ENCODE measurements at places on chromosomes 6 and 20.

- DNase-seq = no peak
These were observed 132.4 kb upstream of the ARMC2 start for GRCh38 chr6:108715832-108716231.

GRCh38 chr20:43900121-43900466 is 14.6 kb upstream of the TOX2 start:
- no peak for DNase-seq

DNA sequence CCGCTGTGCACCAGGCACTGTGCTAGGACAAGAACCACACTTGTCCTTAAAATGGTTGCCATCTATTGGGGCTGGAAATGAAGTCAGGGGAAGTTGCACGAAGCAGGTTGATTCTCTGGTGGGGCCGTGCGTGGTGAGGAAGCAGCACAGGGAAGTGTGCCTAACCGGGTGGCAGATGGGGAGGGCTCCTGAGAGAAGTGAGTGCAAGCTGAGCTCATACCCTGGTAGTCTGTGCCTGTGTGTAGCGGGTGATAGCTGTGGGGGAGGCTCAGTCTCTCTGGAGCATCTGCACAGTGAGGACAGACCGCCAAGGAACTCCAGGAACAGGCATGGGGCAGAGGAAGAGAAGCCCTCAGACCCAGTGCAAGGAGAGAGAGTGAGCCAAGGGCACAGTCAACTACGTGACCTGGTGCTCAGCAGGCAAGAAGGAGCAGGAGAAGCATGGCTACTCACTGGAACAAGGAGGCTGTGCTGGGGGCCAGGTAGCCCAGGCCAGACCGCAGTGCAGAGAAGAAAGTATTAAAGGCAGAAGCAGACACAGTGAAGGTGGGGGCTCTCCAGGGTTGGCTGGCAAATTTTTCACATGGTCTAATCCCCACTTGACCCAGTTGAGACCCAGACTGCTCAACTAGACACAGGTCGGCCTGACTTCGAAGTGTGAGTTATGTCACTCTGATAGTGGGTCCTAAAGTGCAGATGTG is 155.0 kb downstream of the CDH26 start:
- DNase-seq = no peak

GRCh38 chr6:36949636-36950035 is 4.9 kb upstream of the PI16 start:
- DNase-seq = no peak

- no peak for DNase-seq
These were observed 226.2 kb upstream of the MAN1A1 start for GRCh38 chr6:119575721-119576120.

DNA sequence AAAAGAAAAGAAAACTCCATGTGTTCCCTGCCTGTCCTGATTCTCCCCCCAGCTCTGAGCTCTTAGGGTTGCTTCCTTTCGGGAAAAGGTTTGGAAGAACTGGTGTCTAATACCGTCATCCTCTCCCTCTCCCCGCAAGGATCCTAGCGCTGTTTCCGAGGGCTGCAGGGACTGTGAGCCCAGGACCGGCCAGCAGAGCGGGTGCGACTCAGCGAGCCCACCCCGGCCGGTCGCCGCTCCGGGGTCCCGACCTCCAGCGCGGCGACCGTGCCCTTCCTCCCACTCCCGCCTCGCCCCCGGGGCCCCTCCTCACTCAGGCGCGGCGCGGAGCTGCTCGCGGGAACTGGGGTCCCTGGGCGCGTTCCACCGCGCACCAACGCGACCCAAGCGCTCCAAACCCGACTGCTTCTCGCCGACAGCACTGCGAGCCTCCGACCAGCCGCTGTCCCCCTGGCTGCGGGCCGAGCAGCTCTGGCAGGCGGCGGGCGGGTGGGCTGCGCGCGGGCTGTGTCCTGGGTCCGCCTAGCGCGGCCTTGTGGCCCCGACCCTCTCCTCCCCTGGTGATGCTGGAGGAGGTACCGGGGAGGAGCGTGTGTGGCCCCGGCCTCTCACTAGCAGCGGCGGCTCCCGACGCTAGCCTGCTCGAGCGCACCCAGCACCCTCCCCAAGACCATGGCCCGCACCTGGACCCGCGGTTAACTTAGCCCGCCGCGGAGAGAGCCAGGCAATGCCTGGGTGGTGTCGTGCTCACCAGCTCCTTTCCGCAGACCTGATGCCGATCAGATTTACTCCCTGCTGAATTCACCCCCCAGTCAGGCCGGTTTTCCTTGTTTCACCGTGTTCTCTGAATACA is at the start of gene PLA2G7:
PLA2G7 (minus strand) TSS at position 509 of the 853 bp plus-strand sequence. CDS start 12,484 bp downstream, outside the sequence.
- DNase-seq = no peak

DNA sequence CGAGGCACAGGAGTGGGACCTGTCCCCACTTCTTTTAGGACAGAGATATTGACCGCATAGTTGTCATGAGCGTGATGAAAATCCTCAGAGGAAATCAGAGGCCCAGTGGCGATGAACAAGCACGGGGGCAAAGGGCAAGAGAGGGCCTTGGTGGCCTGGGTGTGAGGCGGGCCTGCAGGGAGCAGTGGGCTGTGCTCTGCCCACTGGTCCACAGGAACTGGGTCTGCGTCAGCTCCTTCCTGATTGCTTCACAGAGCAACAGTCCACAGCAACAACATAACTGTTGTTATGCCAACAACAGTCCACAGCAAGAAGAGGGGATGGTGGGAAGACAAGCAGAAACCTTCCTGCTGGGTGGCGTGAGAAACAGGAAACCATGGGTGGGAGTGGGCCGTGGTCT is 335.6 kb downstream of the ZFAND3 start:
- no peak for DNase-seq

GRCh38 chr20:40319741-40320516 is 369.1 kb downstream of the MAFB start:
- DNase-seq = no peak

GRCh38 chr6:38307740-38308139 is 332.0 kb downstream of the BTBD9 start:
- no peak for DNase-seq

- no peak for DNase-seq
These were observed 3.0 kb downstream of the YWHAB start for GRCh38 chr20:44888226-44889103.

GRCh38 chr6:7042654-7043545 is 64.9 kb upstream of the RREB1 start:
- DNase-seq = no peak

GRCh38 chr6:43174263-43175112 is 3.4 kb downstream of the SRF start:
- DNase-seq = peak; percentile 92

DNA sequence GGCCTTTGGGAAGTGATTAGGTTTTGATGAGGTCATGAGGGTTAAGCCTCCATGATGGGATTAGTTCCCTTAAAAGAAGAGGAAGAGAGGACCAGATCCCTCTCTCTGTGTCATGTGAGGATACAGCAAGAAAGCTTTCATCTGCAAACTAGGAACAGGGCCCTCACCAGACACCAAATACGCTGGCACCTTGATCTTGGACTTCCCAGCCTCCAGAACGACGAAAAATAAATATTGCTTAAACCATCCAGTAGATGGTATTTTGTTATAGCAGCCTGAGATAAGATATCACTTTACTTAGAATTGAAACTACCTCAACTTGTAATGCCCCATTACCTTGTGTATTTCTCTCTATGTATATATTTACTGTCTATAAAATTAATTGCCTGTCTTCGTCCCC is 65.4 kb upstream of the NNAT start:
- DNase-seq = no peak

- DNase-seq = no peak
These were observed 37.5 kb downstream of the SASH1 start for GRCh38 chr6:148379966-148380713.

GRCh38 chr6:1890071-1890470 is 280.4 kb downstream of the FOXC1 start:
- DNase-seq = no peak

- DNase-seq = no peak
These were observed 2.1 kb upstream of the UBE2C start for GRCh38 chr20:45810191-45810970.

GRCh38 chr20:5652626-5653553 is 97.3 kb upstream of the SHLD1 start:
- DNase-seq = no peak

DNA sequence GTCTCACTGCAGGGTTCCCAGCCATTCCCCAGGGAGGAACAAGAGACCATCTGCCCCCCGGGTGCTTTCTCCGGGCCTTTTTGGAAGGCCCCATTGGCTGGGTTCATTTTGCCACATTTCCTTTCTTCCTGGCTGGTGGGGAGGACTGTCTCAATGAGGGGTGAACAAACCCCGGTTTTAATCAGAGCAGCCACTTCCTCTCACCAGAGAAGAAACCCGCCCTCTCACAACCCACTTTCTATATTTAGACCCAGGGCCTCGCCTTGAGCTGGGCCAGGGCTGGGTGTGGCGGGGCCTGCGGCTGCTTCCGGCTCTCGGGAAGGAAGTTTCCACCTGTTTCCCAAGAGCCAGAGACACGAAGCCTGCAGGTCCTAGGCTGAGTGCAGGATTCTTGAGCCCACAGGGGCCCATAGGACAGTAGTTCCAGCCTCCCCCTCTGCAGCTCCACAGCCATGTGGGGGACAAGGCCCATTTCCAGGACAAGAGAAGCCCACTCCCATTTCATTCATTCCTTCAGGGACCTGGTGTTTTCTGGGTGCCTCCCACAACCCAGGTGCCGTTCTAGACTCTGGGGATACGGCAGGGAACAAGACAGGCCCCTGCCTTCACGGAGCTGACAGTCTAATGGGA is 41.8 kb downstream of the RBM38 start:
- DNase-seq = peak; percentile 38

DNA sequence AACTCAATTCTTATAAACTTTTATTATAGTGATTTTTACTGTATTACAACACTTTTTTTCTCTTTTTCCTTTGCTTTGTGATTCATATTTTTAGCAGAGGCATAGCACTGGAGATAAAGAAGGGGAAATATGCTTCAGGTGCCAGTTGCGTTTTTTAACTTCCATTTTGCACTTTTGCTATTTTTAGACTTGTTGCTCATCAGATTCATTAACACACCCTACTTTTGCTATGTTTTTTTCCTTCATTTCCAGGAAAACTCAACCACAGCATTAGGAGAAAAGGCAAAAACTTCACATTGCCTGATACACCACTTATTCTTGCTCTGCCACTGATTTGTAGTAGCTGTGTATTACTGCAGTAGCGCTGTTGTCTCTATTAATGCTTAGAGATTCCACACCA is 8.0 kb upstream of the TMEM30A start:
- DNase-seq = no peak

DNA sequence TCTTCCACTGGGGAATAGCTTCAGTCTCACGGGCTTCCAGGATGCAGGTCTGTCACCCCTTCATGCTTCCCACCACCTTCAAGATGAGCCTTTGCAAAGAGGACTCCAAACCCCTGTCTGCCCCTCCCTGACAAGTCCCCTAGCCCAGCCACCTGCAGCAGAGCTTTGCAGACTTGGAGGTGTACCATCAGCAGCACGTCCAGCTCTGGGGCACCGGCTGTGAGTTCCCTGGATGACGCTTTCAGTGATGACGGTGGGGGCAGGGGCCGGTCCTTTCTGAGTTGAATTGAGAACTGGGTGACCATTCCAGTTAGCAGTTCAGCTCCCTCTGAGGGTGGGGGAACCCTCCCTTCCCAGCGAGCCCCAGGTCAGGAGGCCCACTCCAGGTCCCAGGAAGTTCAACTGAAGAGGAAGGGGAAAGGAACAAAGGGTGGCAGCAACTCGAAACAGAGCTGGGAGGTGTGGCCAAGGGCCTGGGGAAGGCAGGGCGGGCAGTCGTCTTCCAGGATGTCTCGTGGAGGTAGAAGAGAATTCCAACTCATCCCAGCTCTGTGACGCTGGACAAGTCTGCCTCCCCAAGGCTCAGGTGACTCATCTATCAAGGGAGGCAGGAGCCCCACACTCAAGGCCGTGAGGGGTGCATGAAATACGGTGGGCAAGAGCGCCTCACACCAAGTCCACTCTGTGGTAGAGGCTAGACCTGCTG is 86.0 kb downstream of the PTPN1 start:
- no peak for DNase-seq

DNA sequence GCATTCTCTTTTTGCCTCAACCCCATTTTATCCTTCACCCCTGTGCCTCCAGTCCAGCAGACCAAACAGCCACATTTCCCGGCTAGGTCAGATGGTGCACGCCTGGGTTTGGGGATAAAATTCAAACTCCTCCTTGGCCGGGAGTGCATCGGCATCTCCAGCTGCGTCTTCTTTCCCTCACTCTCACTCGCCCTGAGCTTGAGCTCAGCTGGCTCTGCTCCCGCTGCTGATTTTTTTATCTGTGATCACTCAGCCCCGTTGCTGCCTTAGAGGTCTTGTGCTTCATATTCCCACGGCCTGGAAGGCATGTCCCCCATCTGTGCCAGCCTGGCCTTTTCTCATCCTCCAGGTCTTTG is 6.8 kb upstream of the EZR start:
- DNase-seq = no peak

DNA sequence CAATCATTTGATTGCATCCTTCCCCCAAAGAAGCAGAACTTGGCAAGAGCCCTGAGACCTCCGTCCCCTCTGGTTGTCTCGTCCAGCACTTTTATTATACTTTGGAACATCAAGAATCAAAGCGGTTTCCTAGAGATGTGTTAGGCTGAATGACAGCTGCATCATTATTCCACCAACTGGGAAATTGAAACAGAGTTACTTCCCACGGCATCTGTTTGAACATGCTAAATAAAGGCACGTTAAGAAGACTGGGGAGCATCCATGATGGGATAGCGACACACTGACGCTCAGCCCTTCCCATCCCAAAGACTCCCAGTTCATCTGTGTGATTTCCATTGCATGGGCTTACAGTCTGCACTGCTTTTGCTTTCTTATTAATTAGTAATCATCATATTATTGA is 147.8 kb downstream of the TBC1D7 start:
- DNase-seq = no peak

DNA sequence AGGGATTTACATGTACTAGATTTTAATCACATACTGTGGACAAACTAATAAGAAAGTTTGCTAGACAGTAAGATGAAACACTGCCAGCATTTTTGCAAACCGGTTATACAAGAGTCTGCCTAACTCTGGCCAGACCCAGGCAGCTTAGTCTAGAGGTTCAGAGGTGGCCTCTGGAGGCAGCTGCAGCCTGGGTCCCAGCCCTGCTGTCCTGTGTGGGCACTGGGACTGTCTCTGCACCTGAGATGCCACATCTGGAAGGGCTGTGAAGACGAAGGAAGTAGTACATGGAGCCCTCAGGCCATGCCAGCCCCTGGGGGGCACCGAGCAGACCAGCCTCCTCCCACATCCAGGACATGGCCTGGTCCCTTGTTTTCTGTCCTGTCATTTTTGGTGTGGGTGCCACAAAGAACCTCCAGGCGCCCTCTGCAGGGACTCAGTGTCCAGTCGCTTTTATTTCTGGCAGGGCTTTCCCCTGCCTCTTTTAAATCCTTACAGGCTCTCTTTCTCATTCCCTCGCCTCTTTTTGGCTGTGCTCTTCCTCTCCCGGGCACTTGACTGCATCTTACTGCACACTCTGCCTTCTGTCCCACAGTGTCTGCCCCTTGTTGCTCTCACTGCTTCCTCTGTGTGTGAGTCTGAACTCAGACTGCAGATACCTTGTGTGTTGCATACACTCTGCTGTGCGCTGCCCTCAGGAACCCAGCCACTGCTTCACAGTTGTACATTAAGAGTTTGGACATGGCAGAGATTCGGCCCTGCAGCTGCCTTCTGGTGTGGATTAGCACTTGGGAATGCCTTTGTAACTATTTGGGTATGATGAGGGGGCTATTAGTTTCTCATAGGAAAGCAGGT is 216.7 kb downstream of the ZDHHC14 start:
- DNase-seq = peak; percentile 31
